ENCODE measurements at places on chromosomes 7 and 10.

DNA sequence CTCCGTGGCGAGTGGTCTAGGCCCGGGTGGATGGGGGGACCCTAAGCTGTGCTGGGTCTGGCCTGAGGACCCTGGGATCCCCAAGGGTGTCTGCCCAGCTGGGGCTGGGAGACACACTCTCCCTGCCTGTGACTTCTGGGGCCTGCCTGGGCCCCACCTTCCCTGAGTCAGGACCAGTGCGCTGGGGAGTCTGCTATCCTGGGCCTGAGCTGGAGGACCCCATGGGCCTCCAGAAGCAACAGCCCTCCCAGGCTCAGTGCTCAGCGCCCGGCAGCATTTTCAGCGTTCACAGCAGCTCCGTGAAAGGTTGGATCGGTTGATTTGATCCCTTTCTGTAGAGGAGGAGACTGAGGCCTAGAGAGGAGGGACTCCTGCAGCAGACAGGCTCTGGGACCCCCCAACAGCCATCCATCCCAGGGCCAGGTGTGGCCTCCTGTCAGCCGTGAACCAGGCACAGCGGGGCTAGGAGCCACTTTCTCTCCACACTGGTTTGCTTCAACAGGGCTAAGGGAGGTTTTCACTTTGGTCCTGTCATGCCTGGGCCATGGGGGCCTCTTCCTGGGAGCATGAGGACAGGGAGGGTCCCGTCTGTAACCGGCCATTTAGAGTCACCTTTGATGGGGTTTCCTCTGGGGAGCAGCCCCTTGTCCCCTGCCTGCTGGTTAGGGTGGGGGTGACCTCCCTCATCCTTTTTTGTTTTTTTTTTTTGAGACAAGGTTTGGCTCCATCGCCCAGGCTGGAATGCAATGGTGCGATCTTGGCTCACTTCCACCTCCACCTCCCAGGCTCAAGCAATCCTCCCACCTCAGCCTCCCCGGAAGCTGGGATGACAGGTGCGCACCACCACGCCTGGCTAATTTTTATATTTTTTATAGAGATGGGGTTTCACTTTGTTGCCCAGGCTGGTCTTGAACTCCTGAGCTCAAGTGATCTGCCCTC, 12.4 kb downstream of the FOXL3 start:
- no peak for DNase-seq

DNA sequence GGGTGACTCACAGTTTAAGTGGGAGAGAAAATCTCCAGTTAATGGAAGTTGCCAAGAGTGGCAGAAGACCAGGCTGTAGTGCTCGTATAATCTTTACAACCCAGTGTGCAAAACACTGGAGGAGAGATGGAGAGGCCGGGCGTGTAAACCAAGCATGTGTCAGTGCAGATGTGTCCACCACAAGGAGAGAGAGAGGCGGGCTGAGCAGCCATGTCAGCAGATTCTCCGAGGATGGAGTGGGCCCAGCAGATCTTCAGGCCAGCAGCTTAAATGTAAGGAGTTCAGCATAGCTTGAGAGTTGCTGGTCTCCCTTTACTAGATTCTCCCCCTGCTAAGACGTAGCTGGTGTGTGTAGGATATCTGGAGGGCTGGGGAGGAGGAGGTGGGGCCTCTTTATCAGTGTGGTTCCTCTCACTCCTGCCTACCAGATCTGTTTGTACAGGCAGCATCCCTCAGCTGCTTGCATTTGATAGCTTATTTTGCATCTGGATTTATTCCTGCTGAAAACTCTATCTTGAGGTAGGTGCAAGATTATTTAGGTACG, 13.7 kb downstream of the BPGM start:
- no peak for DNase-seq

DNA sequence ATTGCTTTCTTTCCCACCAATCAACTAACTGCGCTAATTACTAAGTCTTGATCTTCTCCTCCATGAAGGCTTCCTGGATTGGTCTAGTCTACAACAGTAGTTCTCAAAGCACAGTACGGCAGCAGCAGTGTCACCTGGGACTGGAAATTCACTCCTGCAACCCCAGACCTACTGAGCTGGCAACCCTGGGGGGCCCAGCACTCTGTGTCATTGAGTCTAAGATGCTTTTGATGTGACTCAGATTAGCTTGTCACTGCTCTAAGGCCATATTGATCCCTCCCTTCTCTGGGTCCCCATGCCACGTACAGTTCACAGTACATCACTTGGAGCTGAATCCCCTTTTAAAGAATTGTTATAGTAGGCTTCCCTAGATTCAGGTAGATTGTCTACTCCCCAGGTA, 65.7 kb upstream of the KMT2C start:
- DNase-seq, result no peak

- DNase-seq, result no peak
Measured at GRCh38 chr10:71821909-71822763, 28.9 kb downstream of the PSAP start.

- DNase-seq, result no peak
Measured at GRCh38 chr10:44388641-44389040, 3.7 kb upstream of the CXCL12 start.

GRCh38 chr7:49295146-49295545, 370.8 kb downstream of the CDC14C start:
- no peak for DNase-seq

DNA sequence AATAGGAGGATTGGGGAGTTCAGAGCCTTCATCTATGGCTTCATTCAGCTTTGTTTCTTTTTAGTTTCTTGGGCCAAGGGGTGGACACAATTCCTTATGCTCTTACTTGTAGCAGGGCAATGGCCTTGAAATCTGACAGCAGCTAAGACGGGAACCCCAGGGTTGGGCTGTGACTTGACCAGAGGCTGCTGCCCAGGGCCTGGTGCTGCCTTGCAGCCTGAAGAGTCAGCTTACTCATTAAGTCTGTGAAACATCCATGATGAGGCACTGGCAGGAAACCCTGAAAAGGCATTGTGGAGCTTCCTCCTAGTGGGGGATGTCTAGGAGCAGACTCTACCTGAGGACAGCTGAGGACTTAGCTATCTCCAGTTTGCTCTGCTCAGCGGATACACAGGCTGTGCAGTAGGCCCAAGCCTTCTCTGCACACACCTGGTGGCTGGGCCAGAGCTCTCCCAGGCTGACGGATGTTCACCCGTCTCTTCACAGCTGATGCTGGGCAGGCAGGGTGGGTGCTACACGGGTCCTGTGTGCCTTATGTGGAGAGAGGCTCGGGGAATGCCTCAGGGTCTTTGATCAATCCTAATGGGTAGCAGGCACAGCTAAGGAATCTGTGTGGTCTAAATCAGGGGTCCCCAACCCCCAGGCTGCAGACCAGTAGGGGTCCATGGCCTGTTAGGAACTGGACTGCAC, 17.8 kb downstream of the CXCL12 start:
- no peak for DNase-seq

- DNase-seq, result no peak
Measured at GRCh38 chr10:132516771-132517725, 20.5 kb upstream of the INPP5A start.

DNA sequence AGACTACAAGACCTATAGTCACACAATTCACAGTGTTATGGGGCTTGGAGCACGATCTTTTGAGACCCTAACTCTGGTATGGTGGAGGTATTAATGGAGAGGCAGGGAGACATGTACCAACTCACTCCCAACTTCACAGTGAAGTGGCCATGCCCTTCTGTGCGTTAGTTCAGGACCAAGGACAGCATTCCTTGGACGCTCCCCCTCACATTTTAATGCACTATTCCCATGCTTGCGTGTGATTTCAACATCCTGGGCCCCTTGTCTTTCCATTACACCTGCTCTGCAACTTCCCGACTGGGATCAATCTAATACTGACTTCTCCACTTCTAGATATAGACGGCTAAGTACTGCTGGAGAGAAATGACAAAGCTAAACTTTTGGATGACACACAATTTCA, 72.7 kb downstream of the PLCE1 start:
- DNase-seq, result peak; percentile 22

DNA sequence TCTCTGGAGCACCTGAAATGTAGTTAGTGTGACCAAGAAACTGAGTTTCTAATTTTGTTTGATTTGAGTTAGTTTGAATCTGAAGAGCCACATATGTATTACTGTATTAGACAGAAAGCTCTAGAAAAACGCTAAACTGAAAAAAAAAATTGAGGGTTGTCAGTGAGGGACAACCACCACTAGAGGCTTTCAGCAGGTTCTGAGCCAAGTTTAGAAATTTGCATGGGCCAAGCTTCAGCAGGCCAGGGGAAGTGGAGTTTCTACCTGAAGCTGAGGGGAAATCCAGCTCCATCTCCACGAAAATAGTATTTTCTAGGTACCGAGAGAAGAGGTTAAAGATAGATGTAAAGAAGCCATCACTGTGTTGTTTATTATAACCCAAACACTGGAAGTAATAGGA, 77.9 kb upstream of the PLXNA4 start:
- DNase-seq, result peak; percentile 30

DNA sequence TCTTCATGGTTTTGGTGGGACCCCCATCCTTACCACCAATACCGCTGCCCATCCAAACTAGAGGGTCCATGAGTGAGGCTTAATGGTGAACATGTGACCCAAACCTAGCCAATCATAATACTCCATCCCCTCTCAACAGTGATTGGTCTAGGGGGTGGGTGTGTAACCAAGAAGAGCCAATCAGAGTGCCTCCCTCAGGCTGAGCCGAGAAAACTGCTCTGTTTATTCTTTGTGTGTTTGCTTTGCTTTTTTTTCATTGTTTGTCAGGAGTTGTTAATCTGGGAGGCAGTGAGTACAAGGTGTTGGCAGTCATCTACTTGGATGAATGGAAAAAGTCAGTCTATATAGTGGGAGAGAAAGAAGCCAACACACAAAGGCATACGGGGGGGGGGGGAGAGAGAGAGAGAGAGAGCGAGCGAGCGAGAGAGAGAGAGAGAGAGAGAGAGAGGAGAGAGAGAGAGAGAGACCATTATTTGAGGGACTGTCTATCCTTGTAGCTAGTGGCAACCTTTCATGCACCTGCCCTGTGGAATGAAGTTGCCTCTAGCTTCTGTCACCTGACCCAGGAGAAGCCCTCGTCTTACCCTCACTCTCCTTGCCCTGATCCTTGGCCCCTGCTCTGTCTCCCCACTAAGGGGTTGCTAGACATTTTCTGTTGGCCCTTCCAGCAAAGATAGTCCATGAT, 441.7 kb downstream of the TYW1 start:
- no peak for DNase-seq

DNA sequence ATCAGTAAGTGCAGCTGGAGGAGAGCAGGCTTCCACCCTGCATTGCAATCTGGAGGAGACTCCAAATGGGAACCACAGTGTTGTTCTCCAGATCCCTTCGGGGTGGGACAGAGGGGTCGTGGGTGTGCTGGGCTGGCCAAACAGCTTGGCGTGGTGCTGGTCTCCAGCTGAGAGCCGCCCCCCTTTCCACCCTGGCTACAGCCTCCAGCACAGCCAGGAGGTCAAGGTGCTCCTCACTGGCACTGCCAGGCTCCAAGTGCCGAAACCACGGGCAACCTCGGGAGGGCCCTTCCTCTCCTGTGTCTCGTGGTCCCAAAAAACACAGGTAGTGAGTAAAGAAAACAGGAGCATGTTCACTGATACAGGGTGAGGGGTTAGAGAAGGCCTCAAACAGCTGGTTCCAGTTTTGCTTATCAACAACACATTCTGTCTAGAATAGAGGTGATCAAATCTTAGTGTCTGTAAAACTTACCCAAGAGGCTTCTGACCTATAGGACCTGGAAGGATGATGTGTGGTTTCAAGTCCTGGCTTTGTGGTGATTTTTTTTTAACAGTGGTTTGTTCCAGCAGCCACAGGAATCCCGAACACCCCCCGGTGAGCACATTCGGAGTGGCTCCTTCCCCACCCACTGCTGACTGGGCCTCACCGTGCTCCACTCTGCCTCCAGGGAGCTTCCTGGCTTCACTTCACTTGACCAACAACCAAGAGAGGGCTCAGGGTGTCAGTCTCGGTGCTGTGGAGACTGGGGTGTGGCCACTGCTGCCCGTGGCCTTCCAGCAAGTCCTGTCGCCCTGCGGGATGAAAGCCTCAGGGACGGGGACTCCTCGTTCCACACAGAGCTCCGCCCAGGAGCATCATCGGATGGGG, 31.2 kb upstream of the EN2 start:
- no peak for DNase-seq

GRCh38 chr7:28026237-28026636, 154.4 kb downstream of the JAZF1 start:
- DNase-seq, result no peak

DNA sequence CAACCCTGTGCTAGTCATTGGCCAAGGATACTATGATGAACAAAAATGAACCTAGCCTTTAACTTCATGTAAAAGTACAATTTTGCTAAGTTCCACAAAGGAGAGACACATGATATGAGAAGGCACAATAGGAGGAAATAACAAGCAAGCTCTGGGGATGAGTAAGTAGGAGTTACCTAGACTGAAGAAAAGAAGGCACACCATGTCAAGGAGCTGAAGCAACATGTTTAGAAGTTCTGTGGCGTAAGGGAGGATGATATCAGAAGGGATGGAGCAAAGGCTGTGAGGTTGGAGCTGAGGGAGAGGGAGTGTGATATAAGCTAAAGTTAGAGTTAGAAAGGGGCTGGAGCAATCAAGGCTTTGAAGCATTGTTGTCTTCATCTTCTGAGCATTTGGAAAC, 25.6 kb downstream of the KIFBP start:
- DNase-seq, result no peak

GRCh38 chr7:55539380-55539779, 32.9 kb downstream of the VOPP1 start:
- no peak for DNase-seq

GRCh38 chr10:114697061-114697598, 39.1 kb upstream of the ABLIM1 start:
- no peak for DNase-seq

DNA sequence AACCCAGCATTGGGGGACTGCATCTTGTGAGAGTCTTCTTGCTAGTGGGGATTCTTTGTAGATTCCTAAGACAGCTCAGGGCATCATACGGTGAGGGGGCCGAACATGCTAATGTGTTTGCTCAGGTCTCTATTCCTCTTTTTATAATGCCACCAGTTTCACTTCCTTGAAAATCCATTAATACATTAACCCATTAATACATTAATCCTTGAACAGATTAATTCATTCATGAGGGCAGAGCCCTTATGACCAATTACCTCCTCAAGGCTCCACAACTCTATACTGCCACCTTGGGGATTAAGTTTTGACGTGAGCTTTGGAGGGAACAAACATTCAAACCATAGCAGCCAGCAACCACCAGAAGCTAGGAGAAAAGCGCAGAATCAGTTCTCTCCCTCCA, 67.2 kb upstream of the POT1 start:
- no peak for DNase-seq

GRCh38 chr10:49756641-49757040, 5.5 kb downstream of the OGDHL start:
- no peak for DNase-seq

- no peak for DNase-seq
Measured at GRCh38 chr7:134548877-134549276, at the start of gene AKR1B15. AKR1B15 (plus strand) TSS chr7:134549110; CDS start chr7:134564620, 15,510 bp downstream.

- no peak for DNase-seq
Measured at GRCh38 chr10:69057951-69058297, 30.0 kb upstream of the SRGN start.

GRCh38 chr7:121578669-121579068, 182.6 kb upstream of the FAM3C start:
- no peak for DNase-seq

- DNase-seq, result no peak
Measured at GRCh38 chr10:101114646-101115045, 16.5 kb upstream of the TLX1 start.

Measured in activated naive CD4-positive, alpha-beta T cell treated with anti-CD3 and anti-CD28 coated beads, Interleukin-2, amount 10 ng/mL, durations not matched to agents 7 days and 5 days (primary cell).